Left lung (tissue), 14 donors: ENCODE measurements at places on chromosomes 16 and 17. TPM values are rescaled to one million over a fixed set of nuclear protein-coding genes. Genes with fewer than 3 reads are reported as not detected.

- H3K36me3 ChIP-seq: no peaks in the 10 kb centered on the region
- no peaks in the 10 kb centered on the region for H3K4me1 ChIP-seq
- no peak overlapping the region for H3K4me3 ChIP-seq
- no peak for DNase-seq
- H3K27ac ChIP-seq: no peak overlapping the region
These were observed 25.3 kb downstream of the XYLT1 start for GRCh38 chr16:17445421-17445820.

- no peaks in the 10 kb centered on the region for H3K27me3 ChIP-seq
- no peak for DNase-seq
- H3K36me3 ChIP-seq: no peaks in the 10 kb centered on the region
- no peak overlapping the region for H3K4me3 ChIP-seq
- no peak overlapping the region for H3K27ac ChIP-seq
These were observed 45.1 kb downstream of the CMTM4 start for GRCh38 chr16:66651474-66651765.

CCL14 gene
- 23.3 TPM for total RNA-seq

CD300LG gene
- 7.1 TPM for total RNA-seq

RNF135 gene
- 38.5 TPM for total RNA-seq
